ENCODE measurements at places on chromosomes 5 and 9.

GRCh38 chr5:139592289-139592688 lies 31.1 kb downstream of the UBE2D2 start:
- DNase-seq = no peak

- DNase-seq = no peak
These were observed 1.6 kb upstream of the SPATA9 start for GRCh38 chr5:95684361-95684760.

DNA sequence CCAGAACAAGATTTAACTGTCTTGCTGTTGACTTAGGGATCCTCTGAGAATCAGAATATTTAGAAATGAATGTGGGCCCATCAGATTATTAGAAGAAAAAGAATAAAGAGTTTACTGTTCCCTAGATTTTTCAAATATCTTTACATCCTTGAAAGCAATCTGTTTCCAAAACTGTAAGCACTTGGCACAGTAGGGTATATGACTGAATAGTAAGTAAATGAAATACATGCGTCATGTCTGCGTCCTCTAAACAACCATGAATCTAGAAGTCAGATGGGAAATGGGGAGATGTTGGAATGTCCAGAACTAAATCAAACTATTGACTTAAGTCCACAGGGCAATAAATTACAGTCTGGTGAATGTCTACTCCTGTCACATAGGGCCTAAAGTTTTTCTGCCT lies 26.1 kb downstream of the TTC23L start:
- DNase-seq = no peak

GRCh38 chr9:83069651-83070050 lies 6.7 kb upstream of the RASEF start:
- no peak for DNase-seq

GRCh38 chr9:110599468-110599867 lies 19.9 kb upstream of the SVEP1 start:
- DNase-seq = no peak

GRCh38 chr9:79617395-79617794 lies 45.6 kb downstream of the TLE4 start:
- no peak for DNase-seq

DNA sequence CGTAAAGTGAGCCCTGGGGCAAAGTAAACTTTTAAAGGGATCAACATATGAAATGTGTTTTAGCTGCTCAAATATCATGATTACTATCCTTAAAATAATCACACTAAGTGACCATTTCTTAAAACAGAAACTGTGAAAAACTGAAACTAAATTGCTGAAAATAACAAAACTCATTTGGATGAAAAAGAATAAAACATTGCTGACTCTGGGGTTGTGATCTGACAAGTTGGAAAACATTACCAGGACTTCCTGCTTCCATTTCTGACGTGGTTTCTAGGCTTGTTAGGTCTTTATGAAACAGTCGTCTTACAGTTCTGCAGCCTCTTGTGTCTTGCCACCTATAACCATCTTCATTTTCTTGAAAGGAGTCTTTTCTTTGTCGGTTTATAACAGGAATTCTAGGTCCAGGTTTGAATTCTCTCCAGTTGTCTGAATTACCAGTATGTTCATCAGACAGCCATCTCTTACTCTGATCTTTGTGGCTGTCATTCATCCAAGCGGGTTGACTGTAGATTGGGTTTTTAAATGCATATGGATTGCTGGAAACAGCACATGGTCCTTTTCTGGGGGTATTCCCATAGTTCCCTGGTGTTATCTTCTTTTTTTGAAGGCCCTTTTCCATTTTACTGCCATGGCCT lies 1.7 kb downstream of the TUT7 start:
- no peak for DNase-seq

GRCh38 chr5:181099602-181100086 lies 31.3 kb downstream of the OR2V1 start:
- DNase-seq = no peak

DNA sequence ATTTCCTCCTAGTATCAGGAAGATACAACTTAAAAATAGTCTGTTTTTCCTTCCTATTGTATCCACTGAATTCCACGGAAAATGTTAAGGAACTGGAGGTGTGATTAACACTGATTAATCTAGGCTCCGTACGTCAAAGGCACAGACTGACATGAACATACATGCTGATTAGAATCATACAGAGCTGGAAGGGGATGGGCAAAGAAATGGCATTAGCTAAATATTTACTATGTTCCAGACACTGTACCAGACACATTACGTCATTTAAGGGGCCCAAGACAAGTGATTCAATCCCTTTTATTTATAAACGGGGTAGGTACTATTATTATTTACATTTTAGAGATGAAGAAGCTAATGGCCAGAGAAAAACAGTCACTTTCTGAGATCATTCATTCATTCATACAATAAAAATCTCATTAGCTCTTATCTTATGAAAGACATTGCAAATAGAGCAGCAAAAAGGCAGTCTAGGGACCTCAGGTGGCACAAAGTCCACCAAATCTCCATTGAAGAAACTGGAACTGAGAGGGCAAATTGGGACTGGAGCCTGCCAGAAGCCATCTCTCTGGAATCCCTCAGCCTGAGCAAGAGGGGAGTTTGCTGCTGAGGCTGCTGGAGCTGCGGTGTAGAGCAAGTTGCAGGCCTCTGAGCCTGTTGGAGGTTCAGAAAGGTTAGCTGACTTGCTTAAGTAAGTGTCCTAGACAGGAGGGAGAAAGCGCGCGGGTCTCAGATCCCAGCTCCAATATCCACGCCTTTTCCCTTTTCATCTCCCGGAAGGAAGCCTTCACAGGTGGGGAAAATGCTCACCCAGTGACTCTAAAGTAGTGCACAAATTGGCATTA lies 1.6 kb upstream of the TGFBR1 start:
- no peak for DNase-seq

GRCh38 chr9:72898360-72898759 lies 54.5 kb downstream of the ALDH1A1 start:
- DNase-seq = no peak

Measured in activated CD8-positive, alpha-beta memory T cell treated with anti-CD3 and anti-CD28 coated beads, Interleukin-2, amount 50 U/mL, for 4 hours (primary cell).